H1 (cell line): ENCODE measurements at places on chromosomes 7 and 10. TPM values are rescaled to one million over a fixed set of nuclear protein-coding genes. Genes with fewer than 3 reads are reported as not detected.

The NUTM2B gene
- 0.17 and 0.44 TPM in 2 replicates for total RNA-seq

GRCh38 chr7:120991581-120991980 lies 3.1 kb downstream of the CPED1 start:
- no peak for DNase-seq

The MKI67 gene
- 83.3 and 85.1 TPM in 2 replicates for total RNA-seq

The GTF2IRD1 gene
- total RNA-seq, result 45.4 and 46.5 TPM in 2 replicates

DNA sequence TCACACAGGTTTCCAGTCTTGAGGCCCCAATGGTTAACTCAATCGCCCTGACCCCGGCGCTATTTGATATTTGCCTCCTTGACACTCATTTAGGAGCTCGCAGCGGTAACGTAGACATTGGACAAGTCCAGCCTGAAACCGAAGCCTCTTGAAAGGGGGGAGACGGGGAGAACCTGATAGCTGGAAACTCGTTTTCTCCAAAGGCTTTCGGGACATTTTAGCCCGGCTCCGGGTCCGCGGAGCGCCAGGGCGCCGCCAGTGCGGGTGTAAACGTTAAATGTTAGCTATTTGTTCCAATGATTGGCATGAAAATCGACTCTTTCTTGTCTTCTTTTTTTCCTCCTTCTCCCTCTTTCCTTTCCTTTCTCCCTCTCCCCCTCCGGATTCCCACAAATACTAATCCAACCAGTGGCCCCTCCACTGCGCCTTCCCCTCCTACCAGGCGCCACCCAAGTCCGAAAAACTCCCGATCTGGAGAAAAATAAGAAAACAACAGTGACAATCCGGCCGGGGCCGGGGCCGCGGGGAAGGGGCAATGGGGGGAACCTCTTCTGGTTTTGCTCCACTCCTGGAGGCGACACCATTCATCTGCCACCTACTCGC lies 17.2 kb upstream of the GATA3 start:
- peak; percentile 52 for DNase-seq

GRCh38 chr7:75667938-75668337 lies 70.8 kb downstream of the HIP1 start:
- no peak for DNase-seq

- DNase-seq, result no peak
These were observed 17.2 kb upstream of the GLI3 start for GRCh38 chr7:42254217-42254616.

The TMEM213 gene
- total RNA-seq, result 0.67 TPM in 1 of 2 replicates, not detected in the other

- no peak for DNase-seq
These were observed 67.8 kb downstream of the SLC13A1 start for GRCh38 chr7:123131961-123132360.

- DNase-seq, result no peak
These were observed 64.2 kb downstream of the PWWP2B start for GRCh38 chr10:132461103-132461682.

DNA sequence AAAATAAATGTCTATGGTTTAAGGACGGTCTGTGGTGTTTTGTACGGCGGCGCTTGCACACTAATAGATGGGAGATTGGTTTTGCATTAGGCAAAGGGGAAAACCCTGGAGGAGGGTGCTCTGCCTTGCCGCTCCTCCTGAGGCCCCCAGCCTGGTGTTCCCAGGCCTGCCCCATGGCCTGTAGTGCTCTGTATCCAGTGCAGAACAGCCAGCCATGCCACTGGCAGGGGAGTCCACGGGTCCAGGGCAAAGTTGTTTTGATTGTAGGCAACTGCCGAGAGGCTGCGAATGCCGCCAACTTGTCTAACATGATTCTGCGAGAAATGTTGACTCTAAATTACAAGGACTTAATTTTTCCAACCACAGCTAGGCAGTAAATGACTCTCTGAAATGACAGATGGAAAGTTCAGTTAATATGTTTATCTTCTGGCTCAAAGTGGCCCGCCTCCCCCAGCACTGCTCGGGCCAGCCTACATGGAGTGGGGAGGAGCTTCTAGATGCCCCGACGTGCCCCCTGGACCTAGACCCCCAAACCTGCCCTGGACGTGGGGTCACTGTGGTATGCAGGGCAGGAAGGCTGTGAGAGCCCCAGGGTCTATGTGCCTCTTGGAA lies 104.6 kb upstream of the GDF10 start:
- no peak for DNase-seq

The ADAP1 gene
- 5.4 and 5.8 TPM in 2 replicates for total RNA-seq

- peak; percentile 56 for DNase-seq
These were observed 101.2 kb upstream of the ZNF746 start for GRCh38 chr7:149598721-149599308.

- DNase-seq, result no peak
These were observed 112.2 kb upstream of the JCAD start for GRCh38 chr10:30171601-30172000.

The TCF7L2 gene
- 63.7 and 67.3 TPM in 2 replicates for total RNA-seq

The OTUD1 gene
- 6.6 and 7.1 TPM in 2 replicates for total RNA-seq

The SUV39H2 gene
- total RNA-seq, result 54.9 and 62.3 TPM in 2 replicates

DNA sequence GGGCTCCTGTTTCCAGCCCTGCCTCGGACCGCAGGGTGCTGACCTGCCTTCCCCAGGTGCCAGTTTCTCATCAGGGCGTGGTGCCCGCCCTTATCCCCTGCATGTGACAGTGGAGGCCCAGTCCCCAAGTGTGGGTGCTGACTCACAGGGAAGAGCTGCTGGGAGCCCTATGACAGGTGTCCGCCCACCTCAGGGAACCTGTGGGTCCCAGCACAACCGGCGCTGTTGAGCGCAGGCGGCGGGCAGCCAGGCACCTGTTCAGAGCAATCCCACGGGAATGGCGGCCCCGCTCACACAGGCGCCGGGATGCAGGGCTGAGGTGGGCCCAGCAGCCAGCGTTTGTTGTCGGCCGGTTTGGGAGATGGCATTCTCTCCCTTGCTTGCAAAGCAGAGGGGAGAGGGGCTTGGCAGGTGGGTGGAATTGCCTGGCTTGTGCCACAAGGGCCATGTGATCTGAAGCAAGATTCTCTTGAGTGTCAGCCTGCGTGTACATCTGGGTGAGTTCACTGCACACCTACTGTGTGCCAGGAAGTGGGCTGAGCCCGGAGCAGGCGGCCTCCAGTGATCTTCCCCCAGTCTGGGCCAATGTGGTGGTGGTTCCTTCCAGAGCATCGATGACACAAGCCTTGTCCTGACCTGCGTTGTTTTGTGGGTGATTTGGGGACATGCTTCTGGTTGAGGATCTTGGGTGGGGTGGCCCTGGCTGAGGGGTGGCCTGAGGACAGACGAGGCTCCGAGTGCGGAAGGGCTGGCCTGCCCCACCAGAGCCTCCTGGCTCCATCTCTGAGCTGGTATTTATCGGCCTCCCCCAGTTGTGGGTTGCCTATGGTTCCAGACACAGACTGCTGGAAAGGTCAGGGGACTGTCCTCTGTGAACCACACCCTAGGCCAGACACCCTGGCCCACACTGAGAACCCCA lies 2.4 kb downstream of the PWWP2B start:
- DNase-seq, result no peak

DNA sequence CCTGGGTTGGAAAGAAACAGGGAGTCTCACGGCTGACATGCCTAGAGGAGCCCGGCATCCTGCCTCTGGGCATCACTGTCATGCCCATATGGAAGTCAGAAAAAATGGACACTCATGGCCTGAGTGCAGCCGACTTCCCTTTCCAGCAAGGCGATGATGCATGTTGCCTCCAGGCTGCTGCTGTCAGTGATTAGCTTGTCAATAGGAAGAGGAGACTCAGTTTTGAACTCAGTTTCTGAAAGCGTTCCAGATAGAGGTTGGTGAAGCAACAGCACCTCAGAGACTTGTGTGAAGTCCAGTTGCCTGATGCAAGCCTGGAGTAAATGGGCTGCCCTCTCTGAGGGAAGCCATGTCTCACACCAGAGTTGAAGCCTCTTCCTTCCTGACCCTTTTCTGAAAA lies 148.4 kb downstream of the TPST1 start:
- DNase-seq, result no peak

DNA sequence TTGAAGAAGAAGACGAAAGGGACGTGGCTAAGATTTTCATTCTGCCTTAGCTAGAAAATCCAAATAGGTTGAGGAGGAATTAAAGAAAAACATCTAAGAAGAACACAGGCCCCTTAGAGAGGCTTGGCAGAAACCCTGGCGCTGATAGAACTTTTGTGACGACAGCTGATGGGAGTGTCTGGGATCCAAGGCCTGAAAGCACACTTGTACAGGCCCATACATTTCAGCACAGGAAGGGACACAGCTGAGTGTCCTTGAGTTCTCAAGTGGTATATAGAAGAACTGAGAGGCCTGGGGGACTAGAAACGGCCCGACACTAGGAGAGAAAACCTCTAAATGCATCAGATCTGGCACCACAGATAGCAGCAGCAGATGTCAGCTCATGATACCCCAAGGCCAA lies 39.5 kb downstream of the PRPS1L1 start:
- DNase-seq, result no peak
